ENCODE measurements at places on chromosomes 4 and X. TPM values are rescaled to one million over a fixed set of nuclear protein-coding genes. Genes with fewer than 3 reads are reported as not detected.

Gene TECRL
- total RNA-seq = not detected

Gene CYLC1
- total RNA-seq = not detected

Gene CHRDL1
- not detected for total RNA-seq

Gene KLB
- total RNA-seq = 0.08 TPM

Gene PAGE5
- total RNA-seq = not detected

Gene CXCL3
- 156 TPM for total RNA-seq

Gene HEPH
- total RNA-seq = 6.5 TPM

Gene ARSJ
- 20.1 TPM for total RNA-seq

Gene VSIG4
- total RNA-seq = not detected

Gene MAGEC3
- not detected for total RNA-seq

Gene C4orf51
- total RNA-seq = not detected

Gene PPID
- total RNA-seq = 35.9 TPM

Gene ELF4
- 16.9 TPM for total RNA-seq

All from hair follicular keratinocyte (primary cell).